ENCODE measurements at places on chromosomes 5 and 9. TPM values are rescaled to one million over a fixed set of nuclear protein-coding genes. Genes with fewer than 3 reads are reported as not detected.

CARD9 gene
- 8.8 TPM for total RNA-seq

PCDHB3 gene
- total RNA-seq, result 1.3 TPM

TAS2R1 gene
- not detected for total RNA-seq

ENHO gene
- not detected for total RNA-seq

C9orf57 gene
- total RNA-seq, result not detected

BNC2 gene
- total RNA-seq, result 16.1 TPM

ENTPD2 gene
- 1.9 TPM for total RNA-seq

SPARC gene
- total RNA-seq, result 1,265 TPM

GRCh38 chr5:38265546-38266179 is 7.3 kb downstream of the EGFLAM start:
- no peak overlapping the region for H3K27ac ChIP-seq
- no peak overlapping the region for H3K4me3 ChIP-seq
- H3K4me1 ChIP-seq, result no peaks in the 10 kb centered on the region
- no peaks in the 10 kb centered on the region for H3K27me3 ChIP-seq
- H3K36me3 ChIP-seq, result no peaks in the 10 kb centered on the region
- peak; percentile 76 for DNase-seq

GRCh38 chr5:114830114-114830513 is 339.6 kb downstream of the TRIM36 start:
- 0 out of 2 replicates have a peak, but pooled peaks cover 4% of the 10 kb centered on the region for H3K4me1 ChIP-seq
- no peaks in the 10 kb centered on the region for H3K27me3 ChIP-seq
- no peaks in the 10 kb centered on the region for H3K36me3 ChIP-seq
- H3K27ac ChIP-seq, result no peak overlapping the region
- H3K4me3 ChIP-seq, result no peak overlapping the region

DNA sequence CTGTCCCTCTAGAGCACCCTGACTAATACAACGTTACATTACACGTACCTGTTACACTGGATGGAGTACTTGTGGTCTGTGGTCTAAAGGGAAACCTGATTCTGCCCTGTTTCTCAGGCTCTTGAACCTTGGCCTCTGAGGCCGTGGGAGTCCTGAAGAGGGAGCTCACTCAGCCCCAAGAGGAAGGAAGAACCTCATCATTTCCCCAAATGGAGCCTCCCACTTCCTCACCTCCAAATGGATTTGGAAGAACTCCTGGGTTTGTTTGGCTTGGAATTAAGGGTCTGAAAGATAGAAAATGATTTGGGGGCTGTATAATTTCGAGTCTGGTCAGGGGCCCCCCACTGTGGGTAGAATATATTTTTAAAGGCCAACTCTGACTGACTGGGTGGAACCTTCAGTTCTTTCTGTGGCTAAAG is 200.2 kb downstream of the SEMA6A start:
- peaks cover 48% of the 10 kb centered on the region for H3K4me1 ChIP-seq
- no peak overlapping the region for H3K4me3 ChIP-seq
- H3K27me3 ChIP-seq, result no peaks in the 10 kb centered on the region
- no peaks in the 10 kb centered on the region for H3K36me3 ChIP-seq
- H3K27ac ChIP-seq, result no peak overlapping the region

- no peak overlapping the region for H3K27ac ChIP-seq
- H3K36me3 ChIP-seq, result no peaks in the 10 kb centered on the region
- H3K27me3 ChIP-seq, result no peaks in the 10 kb centered on the region
- H3K4me1 ChIP-seq, result peaks cover 8% of the 10 kb centered on the region
Measured at GRCh38 chr5:108295578-108296368, 86.1 kb downstream of the FBXL17 start.

- H3K27me3 ChIP-seq, result no peaks in the 10 kb centered on the region
- no peak overlapping the region for H3K4me3 ChIP-seq
- H3K27ac ChIP-seq, result no peak overlapping the region
- DNase-seq, result no peak
- peaks cover 48% of the 10 kb centered on the region for H3K36me3 ChIP-seq
- H3K4me1 ChIP-seq, result peaks cover 5% of the 10 kb centered on the region
Measured at GRCh38 chr9:100126423-100126822, 27.4 kb downstream of the INVS start.

DNA sequence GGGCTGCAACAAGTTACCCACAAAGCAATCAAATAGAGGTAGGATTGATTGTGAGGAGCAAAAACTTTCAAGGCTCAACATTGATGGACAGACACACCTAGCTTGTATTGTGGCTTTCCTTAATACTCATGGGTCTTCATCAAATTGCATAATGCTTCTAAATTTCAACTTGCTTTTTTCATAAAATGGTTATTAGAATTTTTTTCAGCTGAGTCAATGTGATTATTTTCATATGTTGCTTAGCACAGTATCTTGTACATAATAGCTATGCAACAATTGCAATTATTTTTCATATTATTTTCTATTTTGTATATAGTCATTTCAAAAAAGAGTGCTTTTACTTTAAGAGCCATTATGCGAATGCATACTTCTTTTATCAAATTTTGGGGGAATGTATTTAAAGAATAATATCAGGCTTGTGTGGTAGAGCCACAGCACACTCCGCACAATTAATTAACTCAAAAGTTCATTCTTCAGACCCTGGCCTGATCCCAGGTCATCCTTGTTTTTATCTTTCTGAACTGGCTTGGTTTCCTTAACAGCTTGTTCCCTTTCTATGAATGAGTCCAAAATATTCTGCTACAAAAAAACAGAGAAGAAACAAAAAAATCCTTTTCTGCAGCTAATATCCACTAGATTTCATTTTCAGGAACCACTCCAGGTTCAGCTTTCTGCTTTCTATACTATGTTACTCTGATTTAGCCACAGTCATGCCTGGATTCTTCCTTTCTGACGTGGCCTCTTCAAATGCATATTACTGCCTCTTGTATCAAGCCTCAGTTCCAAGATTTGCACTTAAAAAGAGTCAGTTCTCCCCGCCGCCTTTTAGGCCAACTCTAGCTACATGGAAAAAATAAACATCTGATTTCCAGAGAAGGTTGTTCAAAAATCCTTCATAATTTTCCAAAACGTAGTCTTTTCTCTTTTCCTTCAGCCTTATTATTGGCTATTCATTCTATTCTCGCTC is 45.3 kb upstream of the CDH9 start:
- no peaks in the 10 kb centered on the region for H3K27me3 ChIP-seq
- no peaks in the 10 kb centered on the region for H3K4me1 ChIP-seq
- H3K4me3 ChIP-seq, result no peak overlapping the region
- H3K36me3 ChIP-seq, result no peaks in the 10 kb centered on the region

DNA sequence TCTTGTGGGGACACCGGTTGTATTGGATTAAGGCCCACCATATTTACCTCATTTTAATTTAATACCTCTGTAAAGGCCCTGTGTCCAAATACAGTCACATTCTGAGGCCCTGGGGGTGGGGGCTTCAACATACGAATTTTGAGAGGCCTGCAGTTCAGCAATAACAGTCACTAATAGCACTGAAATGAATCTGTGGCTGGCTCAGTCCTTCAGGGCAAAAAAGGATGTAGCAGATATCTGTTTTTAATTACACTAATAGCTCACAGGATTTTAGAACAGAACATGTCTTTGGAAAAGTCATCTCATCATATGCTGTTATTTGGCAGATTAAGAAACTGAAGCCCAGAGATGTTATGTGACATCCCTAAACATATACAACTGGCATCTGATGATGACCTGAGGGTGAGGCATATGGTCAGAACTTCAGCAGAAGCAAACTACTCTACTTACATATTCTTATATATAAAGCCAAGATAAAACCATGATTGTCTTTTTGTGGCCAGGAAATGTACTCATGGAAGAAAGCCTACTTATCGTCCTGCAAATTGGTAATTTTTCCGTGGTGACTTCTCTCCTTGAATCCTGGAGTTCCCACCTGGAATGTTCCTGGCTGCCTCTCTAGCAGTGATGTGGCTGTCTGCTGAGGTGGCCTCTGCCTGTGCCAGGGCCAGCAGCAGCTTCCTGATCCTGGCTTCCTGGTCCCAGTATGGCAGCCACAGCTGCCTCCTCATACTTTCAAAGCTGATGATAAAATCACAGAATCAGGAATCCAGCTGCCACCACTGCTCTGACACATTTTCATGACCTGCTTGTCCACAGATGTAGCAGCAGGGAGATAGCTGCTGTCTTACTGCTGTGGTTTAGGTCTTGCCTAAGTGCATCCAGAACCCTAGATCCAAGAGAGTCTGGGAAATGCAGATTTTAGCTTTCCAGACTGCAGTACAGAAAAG is 72.1 kb upstream of the ANKRD55 start:
- H3K27me3 ChIP-seq, result no peaks in the 10 kb centered on the region
- H3K4me1 ChIP-seq, result no peaks in the 10 kb centered on the region
- H3K4me3 ChIP-seq, result no peak overlapping the region
- no peak overlapping the region for H3K27ac ChIP-seq

DNA sequence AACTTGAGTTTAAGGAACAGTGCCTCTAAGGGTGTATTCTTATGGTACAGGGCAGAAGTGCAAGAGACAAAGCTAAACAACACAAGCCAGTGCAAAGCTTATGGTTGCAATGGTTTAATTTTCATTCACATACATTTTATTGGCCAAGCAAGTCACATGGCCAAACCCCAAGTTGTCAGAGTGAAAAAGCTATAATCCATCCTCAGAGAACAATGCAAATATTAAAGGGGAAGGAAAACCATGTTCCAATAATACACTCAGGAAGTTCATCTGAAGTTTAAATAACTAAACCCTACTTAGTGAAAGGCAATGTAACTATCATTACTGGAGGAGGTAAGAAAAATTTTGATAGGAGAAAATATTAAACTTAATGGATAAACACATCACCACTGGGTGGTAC is 26.6 kb upstream of the TLR4 start:
- no peak overlapping the region for H3K27ac ChIP-seq
- no peak overlapping the region for H3K4me3 ChIP-seq
- H3K4me1 ChIP-seq, result peaks cover 2% of the 10 kb centered on the region
- H3K36me3 ChIP-seq, result no peaks in the 10 kb centered on the region

- no peak overlapping the region for H3K4me3 ChIP-seq
- H3K27me3 ChIP-seq, result no peaks in the 10 kb centered on the region
- H3K36me3 ChIP-seq, result no peaks in the 10 kb centered on the region
- peak; percentile 5 for DNase-seq
Measured at GRCh38 chr5:53543401-53543800, 17.0 kb upstream of the NDUFS4 start.

- H3K27ac ChIP-seq, result peak overlapping the region; percentile 9
- no peaks in the 10 kb centered on the region for H3K27me3 ChIP-seq
- H3K4me3 ChIP-seq, result no peak overlapping the region
- DNase-seq, result peak; percentile 22
Measured at GRCh38 chr5:158384535-158385481, 525.9 kb upstream of the CLINT1 start.

DNA sequence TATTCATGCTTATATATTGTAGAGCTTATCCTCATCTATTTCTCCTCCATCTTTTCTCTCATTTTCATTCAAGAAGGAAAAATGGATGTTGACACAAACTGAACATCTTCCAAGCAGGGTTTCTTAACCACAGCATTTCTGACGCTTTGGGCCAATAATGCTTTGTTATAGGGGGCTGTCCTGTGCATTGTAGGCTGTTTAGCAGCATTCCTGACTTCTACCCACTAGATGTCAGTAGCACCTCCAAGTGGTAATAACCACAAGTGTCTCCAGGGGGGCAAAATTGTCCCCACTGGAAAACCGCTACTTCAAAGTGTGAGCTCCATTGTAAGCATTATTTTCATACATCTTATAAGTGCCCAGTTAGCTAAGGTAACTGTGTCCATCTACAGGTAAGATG is 2.6 kb upstream of the TXNDC8 start:
- no peak for DNase-seq
- no peaks in the 10 kb centered on the region for H3K27me3 ChIP-seq
- H3K27ac ChIP-seq, result no peak overlapping the region
- no peaks in the 10 kb centered on the region for H3K36me3 ChIP-seq
- H3K4me1 ChIP-seq, result no peaks in the 10 kb centered on the region

GRCh38 chr5:157468293-157468965 is 8.4 kb downstream of the NIPAL4 start:
- no peaks in the 10 kb centered on the region for H3K4me1 ChIP-seq
- H3K27ac ChIP-seq, result no peak overlapping the region

DNA sequence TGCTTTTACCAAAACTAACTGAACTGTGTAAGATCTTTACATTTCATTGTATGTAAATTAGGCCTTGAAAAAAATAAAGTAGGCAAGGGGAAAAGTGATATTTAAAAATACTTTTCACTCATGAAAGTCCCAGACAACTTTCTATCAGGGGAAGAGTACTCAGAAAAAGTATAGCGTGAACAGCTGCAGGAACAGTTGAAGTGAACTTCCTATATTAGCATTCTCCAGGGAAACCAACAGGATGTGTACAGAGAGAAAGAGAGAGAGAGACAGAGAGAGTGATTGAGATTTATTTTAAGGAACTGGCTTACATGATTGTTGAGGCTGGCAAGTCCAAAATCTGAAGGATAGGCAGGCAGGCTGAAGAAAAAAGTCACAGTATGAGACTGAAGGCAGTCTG is 42.0 kb downstream of the ERMP1 start:
- H3K36me3 ChIP-seq, result no peaks in the 10 kb centered on the region
- H3K27me3 ChIP-seq, result no peaks in the 10 kb centered on the region
- no peak overlapping the region for H3K4me3 ChIP-seq
- H3K4me1 ChIP-seq, result no peaks in the 10 kb centered on the region
- DNase-seq, result peak; percentile 6

DNA sequence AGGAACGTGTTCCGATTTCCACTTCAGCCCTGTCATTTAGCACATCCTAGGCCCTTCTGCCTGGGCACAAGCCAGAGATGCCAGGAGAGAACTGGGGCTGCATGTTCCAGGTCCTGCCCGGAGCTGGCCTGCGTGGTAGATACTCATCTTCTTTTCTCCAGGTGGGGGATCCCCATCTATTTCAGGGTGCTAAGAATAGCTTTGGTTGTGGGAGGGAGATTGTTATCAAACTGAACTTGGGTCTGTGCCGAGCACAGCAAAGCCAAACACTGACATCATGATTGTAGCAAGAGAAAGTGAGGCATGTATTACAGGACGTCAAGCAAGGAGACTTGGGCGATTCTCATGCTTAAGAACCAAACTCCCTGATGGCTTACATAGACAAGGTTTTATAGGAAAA is 18.2 kb downstream of the C9orf153 start:
- no peak overlapping the region for H3K27ac ChIP-seq
- no peaks in the 10 kb centered on the region for H3K36me3 ChIP-seq
- H3K4me3 ChIP-seq, result no peak overlapping the region

DNA sequence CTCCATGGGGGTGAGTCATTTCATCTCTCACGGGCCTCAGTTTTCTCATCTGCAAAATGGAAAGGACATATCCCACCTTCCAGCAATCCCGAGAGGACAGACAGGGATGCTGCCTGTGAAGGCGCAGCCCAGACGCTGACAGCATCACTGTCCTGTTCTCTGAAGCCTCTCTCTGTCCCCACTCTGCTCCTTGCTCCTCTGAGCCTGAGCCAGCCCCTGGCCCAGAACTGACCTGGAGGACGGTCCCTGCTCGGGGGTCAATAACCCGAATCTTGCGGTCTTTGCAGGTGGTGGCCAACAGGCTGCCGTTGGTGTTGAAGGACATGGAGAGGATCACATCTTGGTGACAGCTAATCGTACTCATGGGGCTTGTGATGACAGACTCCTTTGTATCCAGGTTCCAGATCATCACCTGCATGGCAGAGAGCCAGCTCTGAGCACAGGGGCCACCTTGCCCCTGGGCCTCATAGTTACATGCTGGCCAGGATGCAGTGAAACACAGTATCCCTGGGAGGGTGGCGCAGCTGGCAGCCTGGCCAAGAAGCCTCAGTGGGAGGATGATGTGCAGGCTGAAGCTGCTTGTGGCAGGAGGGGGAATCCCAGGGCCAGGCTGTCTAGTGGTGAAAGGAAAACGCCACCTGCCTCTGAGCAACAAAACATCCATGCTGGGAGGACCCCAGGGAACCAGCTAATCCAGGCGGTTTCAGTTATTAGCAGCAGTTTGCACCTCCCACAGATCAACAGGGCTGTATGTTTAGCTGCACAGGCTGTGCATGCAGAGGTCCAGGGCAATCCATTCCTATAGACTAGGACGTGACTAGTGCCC is 14.0 kb upstream of the TRIM14 start:
- H3K4me3 ChIP-seq, result no peak overlapping the region
- H3K36me3 ChIP-seq, result no peaks in the 10 kb centered on the region
- no peak overlapping the region for H3K27ac ChIP-seq
- H3K27me3 ChIP-seq, result peaks cover 8% of the 10 kb centered on the region
- no peaks in the 10 kb centered on the region for H3K4me1 ChIP-seq
